ENCODE measurements at places on chromosomes 11 and 22. TPM values are rescaled to one million over a fixed set of nuclear protein-coding genes. Genes with fewer than 3 reads are reported as not detected.
A peak's percentile ranks its signal among the peaks of the same experiment; 100 is the strongest.

DNA sequence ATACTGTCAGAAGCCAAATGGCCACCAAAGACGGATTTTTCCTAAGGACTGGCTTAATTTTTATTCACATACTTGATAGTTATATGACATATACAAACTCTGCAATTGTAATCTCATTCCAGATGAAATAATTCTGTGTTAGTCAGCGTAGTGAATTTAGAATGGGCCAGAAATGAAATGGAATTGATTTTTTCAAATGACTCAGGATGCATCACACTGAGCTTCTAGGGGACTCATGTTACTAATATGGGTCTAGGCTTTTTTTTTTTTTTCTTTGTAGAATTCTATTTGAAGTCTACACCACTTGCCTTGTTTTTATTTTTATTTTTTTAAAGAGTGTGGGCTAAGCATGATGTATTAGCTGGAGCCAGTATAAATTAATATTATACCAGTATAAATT, 62.7 kb downstream of the SPECC1L start:
- no peaks in the 10 kb centered on the region for H3K36me3 ChIP-seq
- no peak overlapping the region for H3K4me3 ChIP-seq
- no peak for DNase-seq
- H3K27ac ChIP-seq, result no peak overlapping the region
- no peaks in the 10 kb centered on the region for H3K4me1 ChIP-seq

- no peaks in the 10 kb centered on the region for H3K4me1 ChIP-seq
- no peaks in the 10 kb centered on the region for H3K27me3 ChIP-seq
- H3K36me3 ChIP-seq, result no peaks in the 10 kb centered on the region
- no peak overlapping the region for H3K27ac ChIP-seq
- no peak for DNase-seq
These were observed 113.8 kb upstream of the NARS2 start for GRCh38 chr11:78688460-78688859.

Gene C1QTNF4
- 9.1 TPM for total RNA-seq

Gene PITPNB
- 50.6 TPM for total RNA-seq

Gene CDC45
- total RNA-seq, result not detected

DNA sequence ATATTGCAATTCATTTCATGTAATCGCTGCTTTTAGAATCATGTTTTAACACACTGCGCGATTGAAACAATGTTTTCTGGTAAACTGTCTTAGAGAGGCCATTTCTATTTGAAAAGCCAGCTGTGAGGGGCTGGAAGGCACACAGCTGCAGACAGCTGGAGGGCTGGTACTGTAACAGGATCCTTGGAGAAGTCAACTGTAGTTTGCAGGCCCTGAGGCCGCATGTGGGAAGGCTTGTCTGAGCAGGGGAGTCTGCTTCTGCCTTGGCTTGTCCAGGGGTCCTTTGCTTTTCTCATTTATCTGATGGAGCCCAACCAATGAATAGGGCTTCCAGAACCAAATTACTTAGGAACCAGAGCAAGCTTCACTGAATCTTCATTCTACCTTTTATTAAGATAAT, 313.5 kb downstream of the BLID start:
- peaks cover 15% of the 10 kb centered on the region for H3K4me1 ChIP-seq
- DNase-seq, result peak; percentile 43
- no peak overlapping the region for H3K4me3 ChIP-seq
- H3K27ac ChIP-seq, result no peak overlapping the region
- no peaks in the 10 kb centered on the region for H3K27me3 ChIP-seq
- H3K36me3 ChIP-seq, result no peaks in the 10 kb centered on the region

- H3K27ac ChIP-seq, result no peak overlapping the region
- no peak overlapping the region for H3K4me3 ChIP-seq
- DNase-seq, result no peak
- peaks cover 2% of the 10 kb centered on the region for H3K4me1 ChIP-seq
- H3K36me3 ChIP-seq, result no peaks in the 10 kb centered on the region
These were observed 48.5 kb upstream of the HSPA8 start for GRCh38 chr11:123110397-123110796.

Gene RBMXL2
- total RNA-seq, result not detected

Gene CDCA5
- 1.3 TPM for total RNA-seq

GRCh38 chr11:129637983-129638776, 177.5 kb upstream of the TMEM45B start:
- H3K27me3 ChIP-seq, result no peaks in the 10 kb centered on the region
- no peaks in the 10 kb centered on the region for H3K36me3 ChIP-seq
- DNase-seq, result no peak
- H3K4me1 ChIP-seq, result no peaks in the 10 kb centered on the region
- no peak overlapping the region for H3K4me3 ChIP-seq

GRCh38 chr11:75463106-75463774, 30.2 kb upstream of the KLHL35 start:
- H3K4me3 ChIP-seq, result no peak overlapping the region
- no peak overlapping the region for H3K27ac ChIP-seq
- H3K4me1 ChIP-seq, result no peaks in the 10 kb centered on the region
- DNase-seq, result no peak

Gene LAMTOR1
- total RNA-seq, result 71.0 TPM

- H3K27me3 ChIP-seq, result no peaks in the 10 kb centered on the region
- no peak for DNase-seq
- no peaks in the 10 kb centered on the region for H3K4me1 ChIP-seq
- no peaks in the 10 kb centered on the region for H3K36me3 ChIP-seq
- H3K4me3 ChIP-seq, result no peak overlapping the region
These were observed 403.2 kb downstream of the NTM start for GRCh38 chr11:131773626-131774025.

DNA sequence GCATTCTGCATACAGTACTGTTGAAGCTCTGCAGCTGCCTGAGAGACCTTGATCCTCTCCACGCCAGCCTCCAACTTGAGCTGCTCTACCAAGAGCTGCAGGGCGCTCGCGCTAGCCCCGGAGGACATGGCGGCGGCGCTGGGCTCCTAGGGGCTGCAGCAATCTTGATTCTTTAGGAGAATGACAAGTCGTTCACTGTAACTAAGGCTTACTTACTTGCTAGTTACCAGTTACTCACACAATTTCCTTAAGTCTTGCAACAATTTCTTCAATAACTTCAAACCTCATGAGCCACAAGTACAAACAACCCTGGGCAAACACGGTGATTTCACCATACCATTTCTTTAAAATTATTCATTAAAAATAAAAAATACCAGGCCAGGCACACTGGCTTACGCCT, 21.9 kb downstream of the SBF2 start:
- no peak overlapping the region for H3K4me3 ChIP-seq

DNA sequence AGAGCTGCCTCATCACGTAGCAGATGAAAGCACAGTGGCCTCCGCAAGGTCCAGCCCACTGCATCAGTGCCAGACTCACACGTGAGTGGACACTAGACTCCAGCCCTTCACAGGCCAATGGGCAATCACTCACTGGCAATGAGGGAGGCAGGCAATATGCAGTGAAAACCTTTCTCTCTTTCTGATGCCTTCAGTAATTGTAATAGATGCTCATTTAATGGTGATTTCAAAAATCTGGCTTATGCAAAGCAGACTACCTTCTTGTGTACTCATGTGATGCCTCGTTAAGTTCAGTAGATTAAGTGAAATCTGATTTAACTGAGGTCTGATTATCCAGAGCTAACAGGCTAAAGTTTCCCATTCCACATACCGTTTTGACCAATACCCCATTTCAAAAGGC, 546.9 kb downstream of the MIAT start:
- no peak overlapping the region for H3K4me3 ChIP-seq
- peaks cover 1% of the 10 kb centered on the region for H3K4me1 ChIP-seq

DNA sequence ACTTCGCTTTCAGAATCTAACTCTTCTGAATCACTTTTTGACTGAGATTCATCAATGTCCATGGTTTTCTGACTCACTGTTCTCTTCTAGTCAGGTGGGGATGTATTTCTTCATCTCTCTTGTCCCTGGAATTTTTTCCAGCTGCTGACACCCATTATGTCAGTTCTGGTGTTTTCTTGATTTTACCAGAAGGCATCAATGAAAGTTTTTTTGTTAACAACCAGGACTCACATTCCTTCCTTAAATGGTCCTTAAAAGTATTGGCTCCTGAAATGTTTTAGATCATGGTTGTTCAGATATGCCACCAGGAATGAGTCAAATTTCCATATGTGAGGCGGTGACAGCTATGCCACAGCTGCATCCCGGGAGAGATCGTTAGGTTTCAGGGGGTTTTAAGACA, 12.9 kb downstream of the MICAL2 start:
- H3K4me1 ChIP-seq, result peaks cover 12% of the 10 kb centered on the region
- no peak overlapping the region for H3K27ac ChIP-seq
- no peaks in the 10 kb centered on the region for H3K36me3 ChIP-seq
- DNase-seq, result no peak

GRCh38 chr11:2691991-2692875, 7.6 kb downstream of the KCNQ1OT1 start:
- H3K27me3 ChIP-seq, result no peaks in the 10 kb centered on the region
- no peak for DNase-seq
- H3K4me1 ChIP-seq, result peaks cover 48% of the 10 kb centered on the region
- peak overlapping the region; percentile 83 for H3K27ac ChIP-seq
- H3K36me3 ChIP-seq, result no peaks in the 10 kb centered on the region
- H3K4me3 ChIP-seq, result no peak overlapping the region

Gene CNTF
- 0.87 TPM for total RNA-seq

GRCh38 chr11:117097389-117098268, 599 bp downstream of the SIK3 start:
- no peaks in the 10 kb centered on the region for H3K27me3 ChIP-seq
- peak overlapping the region; percentile 81 for H3K4me3 ChIP-seq
- H3K27ac ChIP-seq, result peak overlapping the region; percentile 98
- H3K4me1 ChIP-seq, result peaks cover 18% of the 10 kb centered on the region
- H3K36me3 ChIP-seq, result no peaks in the 10 kb centered on the region

Gene OR52H1
- total RNA-seq, result 1.4 TPM

DNA sequence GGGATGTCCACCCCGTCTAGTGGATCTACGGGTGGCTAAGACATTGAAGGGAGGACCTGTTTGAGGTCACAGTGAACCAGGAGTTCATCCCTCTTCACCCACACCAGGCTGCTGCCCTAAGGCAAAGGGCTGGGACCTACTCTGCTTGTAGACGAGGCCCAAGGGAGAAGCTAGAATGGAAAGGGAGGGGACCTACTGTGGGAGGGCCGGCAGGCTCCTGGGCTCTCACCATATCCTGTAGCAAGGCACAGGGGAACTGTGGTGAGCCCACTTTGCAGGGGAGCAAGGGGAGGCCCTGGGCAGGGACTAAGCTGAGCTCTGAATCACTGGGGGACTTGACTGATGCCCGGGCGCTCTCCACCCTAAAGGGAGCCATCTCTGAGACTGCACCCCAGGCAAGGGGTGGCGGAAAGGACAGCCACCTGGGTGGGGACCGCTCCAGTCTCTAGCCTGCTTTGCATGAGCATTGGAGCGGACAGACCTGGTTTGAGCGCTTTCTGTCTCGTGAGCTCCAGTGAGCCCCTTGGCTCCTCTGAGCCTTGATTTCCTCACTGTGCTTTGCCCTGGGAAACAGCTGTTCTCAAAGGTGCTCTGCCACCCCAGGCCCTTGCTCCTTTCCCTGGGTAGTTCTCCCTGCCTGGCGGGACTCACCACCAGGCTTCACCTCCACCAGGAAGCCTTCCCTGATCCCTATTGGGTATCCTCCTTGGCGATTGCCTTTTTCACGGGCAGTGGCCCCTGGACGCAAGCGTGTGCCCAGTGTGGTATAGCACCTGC, 24.2 kb downstream of the PARVG start:
- no peaks in the 10 kb centered on the region for H3K27me3 ChIP-seq
- no peak overlapping the region for H3K27ac ChIP-seq
- no peaks in the 10 kb centered on the region for H3K36me3 ChIP-seq

Measured in ovary (tissue), 10 donors.